GM12865 (cell line): ENCODE measurements at places on chromosomes 1 and 21.

DNA sequence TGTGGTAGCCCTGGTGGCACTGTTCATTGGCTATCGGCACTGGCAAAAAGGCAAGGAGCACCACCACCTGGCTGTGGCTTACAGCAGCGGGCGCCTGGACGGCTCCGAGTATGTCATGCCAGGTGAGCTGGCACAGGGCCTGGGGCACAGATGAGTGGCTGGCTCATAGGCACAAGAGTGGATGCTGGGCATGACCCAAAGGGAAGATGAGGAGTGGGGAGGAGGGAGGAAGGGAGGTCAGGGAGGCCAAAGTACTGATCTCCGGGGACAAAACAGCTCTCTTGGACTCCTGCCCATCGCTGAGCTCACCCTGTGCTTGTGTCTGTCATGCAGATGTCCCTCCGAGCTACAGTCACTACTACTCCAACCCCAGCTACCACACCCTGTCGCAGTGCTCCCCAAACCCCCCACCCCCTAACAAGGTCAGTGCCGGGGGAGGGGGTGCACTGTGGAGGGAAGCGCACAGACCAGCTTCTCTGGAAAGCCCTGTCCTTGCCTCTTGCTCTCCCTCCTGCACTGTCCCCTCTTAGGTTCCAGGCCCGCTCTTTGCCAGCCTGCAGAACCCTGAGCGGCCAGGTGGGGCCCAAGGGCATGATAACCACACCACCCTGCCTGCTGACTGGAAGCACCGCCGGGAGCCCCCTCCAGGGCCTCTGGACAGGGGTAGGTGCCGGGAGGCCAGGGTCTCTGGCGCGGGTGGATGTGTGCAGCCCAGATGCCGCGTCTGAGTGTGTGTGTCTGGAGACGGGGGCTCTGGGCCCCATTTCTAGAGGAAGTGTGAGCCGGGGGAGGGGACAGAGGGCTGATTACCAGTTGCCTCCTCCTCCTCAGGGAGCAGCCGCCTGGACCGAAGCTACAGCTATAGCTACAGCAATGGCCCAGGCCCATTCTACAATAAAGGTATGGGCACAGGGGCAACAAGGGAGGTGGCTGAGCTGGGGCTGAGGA lies 7.3 kb upstream of the LRRC71 start:
- no peak for DNase-seq

DNA sequence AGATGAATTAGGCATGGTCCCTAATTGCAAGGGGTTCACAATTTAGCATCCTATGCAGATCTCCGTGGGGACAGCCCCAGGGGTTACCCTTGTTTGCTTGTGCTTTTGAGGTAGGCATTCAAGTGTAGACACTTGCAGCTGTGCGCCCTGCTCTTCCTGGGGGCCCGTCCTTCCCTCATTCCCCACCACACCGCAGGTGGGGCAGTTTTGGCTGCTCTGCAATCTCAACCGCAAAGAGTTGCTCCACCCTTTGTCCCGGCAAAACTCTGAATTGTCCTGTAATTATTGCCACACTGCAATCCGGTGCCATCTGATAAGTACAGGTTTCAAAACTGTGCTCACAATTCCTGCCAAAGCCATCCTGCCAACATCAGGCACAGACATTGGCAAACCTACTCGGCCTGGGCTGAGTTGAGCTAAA lies 65.4 kb upstream of the LYST start:
- DNase-seq = peak; percentile 38

- no peak for DNase-seq
Measured at GRCh38 chr1:186286615-186287315, 88.3 kb downstream of the TPR start.

DNA sequence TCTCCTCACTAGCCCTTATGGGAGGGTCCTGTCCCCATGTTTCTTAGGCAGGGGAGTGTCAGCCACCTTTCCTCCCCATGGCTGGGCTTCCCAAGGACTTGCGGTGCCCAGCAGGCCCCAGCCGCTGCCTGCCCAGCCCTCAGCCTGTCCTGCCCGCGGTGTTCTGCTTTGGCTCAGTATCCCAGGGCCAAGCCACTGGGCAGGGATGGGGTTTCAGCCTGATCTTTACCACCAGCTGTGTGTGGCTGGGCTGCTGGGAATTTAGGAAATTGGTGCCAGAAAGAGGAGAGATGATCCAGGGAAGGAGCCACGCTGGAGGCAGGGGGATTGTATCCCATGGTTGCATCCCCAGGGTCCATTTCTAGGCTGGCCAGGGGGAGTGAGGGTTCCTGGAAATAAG lies 6.9 kb upstream of the IGFN1 start:
- no peak for DNase-seq

DNA sequence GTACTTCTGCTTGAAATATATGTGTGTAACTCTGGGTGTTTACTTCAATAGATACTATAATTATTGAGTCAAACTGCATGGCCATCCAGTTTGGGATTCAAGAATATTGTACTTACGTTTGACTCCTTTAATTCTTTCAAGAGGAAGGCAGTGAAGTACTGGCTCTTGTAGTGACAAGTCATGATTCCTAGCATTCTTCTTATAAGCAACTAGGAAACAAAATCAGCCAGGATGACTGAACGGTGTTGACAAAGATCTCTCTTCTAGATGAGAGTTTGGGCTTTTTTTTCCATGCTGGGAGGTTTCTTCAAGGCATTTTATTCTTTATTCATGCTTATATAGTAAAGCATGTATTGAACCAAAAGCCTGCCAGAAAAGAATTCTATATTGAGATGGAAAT lies 58.3 kb downstream of the CLEC20A start:
- no peak for DNase-seq

- DNase-seq = no peak
Measured at GRCh38 chr1:184696403-184696802, 58.3 kb downstream of the EDEM3 start.

DNA sequence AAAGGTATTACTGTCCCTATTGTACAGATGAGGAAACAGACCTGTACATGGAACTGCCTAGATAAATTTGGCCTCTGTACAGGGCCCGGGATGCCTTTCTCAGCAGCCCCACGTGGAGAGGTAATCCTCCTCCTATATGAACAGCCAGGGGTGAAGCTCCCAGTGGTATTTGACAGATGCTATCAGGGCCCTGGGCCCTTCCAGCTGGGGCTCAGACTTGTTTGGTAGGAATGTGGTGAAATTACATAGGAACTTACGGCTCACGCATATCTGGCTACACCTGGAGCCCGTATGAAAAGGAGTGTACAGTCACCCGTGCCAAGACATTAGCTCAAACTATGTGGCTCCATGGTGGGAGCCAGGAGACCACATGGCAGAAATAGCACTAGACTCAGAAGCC lies 24.8 kb upstream of the TCEA3 start:
- DNase-seq = no peak

DNA sequence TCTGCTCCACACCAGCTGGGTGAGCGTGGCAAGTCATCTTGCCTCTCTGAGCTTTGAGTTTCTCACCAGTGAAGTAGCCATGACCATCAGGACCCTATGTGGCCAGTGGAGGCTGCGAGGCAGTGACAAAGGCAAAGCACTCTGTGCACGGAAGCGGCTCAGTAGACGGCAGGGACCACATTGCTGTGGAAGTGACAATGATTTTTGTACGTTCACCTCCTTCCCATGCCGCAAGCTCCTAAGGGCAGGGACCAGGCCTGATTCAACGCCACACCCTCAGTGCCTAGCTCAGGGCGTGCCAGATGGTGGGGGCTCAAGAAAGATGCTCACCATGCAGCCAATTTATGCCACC lies 210.5 kb downstream of the MATN1 start:
- DNase-seq = no peak

- no peak for DNase-seq
Measured at GRCh38 chr1:182674346-182675246, 9.8 kb downstream of the RGS8 start.

DNA sequence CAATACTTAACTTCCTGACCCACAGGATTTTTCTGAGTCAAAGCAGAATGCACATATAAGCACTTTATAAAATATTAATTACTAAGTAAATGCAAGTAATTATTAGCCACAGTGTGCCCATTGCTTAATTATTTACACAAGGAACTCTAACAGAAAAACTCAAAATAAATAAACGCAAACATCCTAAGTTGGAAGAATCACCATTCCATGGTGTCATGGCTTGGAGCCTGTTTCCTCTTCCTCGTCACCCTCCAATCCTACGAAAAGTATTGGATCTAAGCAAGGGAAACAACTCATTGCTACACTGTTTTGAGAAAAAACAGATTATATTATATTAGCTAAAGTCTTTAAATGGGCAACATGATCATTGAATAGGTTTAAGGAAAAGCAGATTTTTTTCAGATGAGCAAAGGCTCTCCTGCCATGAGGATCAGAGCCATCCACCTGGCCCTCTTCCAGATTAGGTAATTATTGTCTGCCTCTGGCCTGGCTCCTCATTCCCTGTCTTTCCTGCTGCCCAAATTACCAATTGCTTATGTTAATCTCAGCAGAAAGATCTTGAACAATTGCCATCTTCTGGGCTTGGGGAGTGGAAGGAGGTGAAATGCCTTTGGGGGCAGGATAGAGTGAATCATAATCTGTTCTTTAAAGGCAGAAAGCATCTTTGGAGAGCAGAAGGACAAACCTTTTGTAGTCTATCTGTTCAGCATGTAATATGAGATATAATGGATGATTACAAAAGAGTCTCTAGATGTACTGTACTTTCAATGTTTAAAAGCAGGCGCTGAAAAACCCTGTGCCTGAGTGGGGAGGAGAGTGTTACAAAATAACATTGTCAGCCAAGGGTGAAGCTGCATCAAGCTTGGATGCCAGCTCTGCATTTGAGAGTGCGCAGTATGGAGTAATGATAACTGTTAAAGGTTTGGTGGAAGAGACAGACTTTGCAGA lies 121.2 kb downstream of the DUSP10 start:
- no peak for DNase-seq

- peak; percentile 10 for DNase-seq
Measured at GRCh38 chr1:40096646-40096976, 441 bp downstream of the PPT1 start.

DNA sequence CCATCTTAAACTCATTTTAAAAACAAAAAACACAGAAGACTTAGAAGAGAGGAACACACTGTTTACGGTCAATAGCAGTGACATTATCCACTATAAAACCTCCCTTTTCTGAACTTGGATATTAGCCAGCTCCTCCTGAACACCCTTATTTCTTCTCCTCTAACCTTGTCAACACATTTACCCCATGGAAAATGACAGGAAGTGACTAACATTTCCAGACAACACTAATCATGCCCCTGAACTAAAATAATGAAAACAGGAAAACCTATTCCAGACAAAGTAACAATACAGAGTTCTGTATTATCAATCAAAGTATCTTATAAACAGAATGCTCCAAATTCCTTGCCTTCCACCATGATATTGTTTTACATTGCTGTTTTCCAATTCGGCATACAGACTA lies 45.3 kb downstream of the PALMD start:
- DNase-seq = no peak

GRCh38 chr1:117886101-117886795 lies 43.2 kb downstream of the GDAP2 start:
- DNase-seq = no peak

- DNase-seq = no peak
Measured at GRCh38 chr1:226400519-226401354, 7.2 kb downstream of the PARP1 start.

DNA sequence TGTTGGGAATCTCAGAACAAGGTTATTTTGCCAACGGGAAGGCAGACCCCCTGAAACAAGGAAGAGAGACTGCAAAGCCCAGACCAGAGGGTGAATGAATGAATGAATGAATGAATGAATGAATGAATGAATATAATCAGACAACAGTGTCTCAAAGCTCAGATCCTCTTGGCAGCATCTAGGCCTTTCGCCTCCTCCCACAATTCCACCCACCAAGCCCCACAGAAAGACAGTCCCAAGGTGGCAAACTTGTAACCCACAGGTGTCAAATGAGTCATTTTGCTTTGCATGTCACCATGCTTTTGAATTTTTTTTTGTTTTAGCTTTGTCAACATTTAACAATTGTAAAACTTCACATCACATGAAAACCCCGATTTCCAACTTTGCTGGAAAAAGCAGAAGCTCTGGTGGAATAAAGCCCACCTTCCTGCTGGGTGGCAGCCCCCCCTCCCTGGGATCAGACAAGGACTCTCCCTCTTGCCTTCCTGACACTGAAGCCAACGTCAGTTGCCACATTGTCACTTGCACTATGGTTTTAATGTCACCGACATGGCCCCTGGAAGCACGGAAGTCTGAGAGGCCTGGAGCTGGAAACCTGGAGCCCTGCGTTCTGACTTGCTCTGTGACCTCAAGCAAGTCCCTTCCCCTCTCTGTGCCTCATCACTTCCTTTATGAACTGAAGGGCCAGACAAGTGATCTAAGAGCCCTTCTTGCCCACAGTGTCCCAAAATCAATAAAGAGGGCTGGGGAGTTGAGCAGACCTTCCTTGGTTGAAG lies 134.6 kb upstream of the RUNX3 start:
- peak; percentile 22 for DNase-seq

- DNase-seq = no peak
Measured at GRCh38 chr21:32476661-32477423, 64.3 kb downstream of the EVA1C start.

GRCh38 chr1:117368116-117369108 lies 1.2 kb downstream of the MAN1A2 start:
- peak; percentile 61 for DNase-seq

DNA sequence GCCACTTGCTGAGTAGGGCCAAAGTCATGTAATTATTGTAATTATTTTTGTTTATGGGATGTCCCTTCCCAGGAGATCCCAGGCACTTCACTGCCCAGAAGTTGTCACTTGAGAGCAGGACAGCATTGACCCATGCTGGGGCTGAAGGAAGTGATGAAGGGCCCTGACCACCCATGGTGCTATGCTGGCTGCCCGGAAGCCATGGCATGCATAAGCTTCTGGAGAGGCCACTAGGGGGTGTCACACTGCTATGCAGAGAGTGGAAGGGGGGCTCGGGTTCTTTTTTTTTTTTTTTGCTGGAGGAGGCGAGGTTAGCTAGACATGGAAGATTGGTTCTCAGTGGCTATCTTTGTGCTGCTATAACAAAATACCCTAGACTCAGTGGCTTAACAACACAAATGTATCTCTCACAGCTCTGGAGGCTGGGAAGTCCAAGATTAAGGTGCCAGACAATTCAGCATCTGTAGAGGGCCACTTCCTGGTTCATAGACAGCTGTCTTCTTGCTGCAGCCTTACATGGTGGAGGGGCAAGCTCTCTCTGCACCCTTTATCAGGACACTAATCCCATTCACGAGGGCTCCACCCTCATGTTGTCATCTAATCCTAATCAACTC lies 84.9 kb downstream of the CNIH3 start:
- peak; percentile 73 for DNase-seq

DNA sequence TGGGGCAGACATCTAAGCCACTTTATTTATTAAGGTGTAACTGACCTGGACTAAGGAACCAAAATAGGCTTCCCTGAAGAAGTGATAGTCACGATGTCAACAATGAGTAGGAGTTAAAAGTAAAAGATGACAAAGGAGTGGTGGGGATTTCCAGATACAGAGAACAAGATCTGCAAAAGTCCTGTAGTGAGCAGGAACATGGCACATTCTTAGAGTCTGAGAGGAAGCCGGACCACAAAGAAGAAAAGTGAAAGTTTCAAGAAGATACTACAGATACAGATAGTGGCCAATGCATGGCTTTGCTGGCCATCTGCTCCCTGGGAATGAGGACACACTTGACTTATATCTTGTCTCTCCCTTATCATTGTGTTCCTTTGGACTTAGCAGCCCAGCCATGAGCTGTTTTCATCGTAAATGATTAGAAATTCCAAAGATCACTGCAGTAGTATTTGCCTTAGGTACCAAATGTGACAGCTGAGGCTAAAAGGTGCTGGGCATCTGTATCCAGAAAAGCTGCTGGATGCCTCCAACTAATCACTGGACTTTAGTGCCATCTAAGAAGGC lies 302.4 kb upstream of the NR5A2 start:
- DNase-seq = peak; percentile 57
